ENCODE measurements at places on chromosomes 13 and 19.

DNA sequence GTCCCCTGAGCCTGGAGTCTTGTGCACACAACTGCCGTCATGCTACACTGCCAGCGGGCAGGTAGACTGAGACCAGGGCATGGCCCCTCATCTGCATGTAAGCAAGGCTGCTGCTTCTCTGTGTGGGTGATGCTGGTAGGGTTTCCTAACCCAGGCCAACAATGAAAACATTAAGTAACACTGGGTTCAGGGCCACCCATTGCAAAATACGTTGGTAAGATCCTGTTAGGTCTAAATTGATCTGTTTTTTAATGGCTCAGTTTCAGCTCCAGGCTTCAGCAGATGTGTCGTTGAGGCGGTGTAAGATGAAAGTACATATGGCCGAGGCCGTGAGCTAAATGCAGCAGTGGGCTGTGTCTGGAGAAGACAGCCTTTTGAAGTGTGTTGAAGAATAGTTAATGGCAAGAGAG is 383.4 kb downstream of the IRS2 start:
- DNase-seq, result no peak

DNA sequence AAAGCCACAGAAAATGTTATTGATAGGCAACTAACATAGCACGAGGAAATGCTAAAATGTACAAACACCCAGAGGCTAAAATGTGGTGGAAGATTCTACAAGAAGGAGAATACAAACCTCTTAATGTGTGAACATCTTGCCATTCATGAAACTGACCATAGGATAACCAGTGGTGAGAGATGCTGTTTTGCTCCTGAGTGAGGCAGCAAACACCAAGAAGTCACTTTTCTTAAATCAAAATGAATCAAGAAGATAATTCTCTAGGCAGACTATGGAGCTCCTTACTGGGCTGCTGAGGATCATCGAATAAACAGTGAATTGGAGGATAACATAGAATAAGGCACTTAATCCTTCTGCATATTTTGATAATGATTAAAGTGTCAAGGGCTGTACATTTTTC is 375.4 kb upstream of the SLITRK6 start:
- DNase-seq, result no peak

GRCh38 chr19:39987167-39987566 is 9.7 kb upstream of the ZNF546 start:
- DNase-seq, result no peak

DNA sequence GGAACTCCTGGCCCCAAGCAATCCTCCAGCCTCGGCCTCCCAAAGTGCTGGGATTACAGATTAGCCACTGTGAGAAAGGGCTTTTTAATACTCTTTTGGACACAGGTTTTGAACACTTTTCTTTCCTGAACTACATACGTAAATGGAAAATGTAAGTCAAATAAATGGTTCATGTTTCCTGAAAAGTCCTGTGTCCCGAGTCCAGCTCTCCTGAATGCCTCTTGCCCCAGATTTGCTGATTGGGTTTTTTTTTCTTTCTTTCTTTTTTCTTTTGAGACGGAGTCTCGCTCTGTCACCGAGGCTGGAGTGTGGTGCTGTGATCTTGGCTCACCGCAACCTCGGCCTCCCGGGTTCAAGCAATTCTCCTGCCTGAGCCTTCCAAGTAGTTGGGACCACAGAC is 24.5 kb downstream of the PTPRS start:
- DNase-seq, result no peak

- no peak for DNase-seq
These were observed 812.7 kb upstream of the MIR17HG start for GRCh38 chr13:90534617-90535370.

DNA sequence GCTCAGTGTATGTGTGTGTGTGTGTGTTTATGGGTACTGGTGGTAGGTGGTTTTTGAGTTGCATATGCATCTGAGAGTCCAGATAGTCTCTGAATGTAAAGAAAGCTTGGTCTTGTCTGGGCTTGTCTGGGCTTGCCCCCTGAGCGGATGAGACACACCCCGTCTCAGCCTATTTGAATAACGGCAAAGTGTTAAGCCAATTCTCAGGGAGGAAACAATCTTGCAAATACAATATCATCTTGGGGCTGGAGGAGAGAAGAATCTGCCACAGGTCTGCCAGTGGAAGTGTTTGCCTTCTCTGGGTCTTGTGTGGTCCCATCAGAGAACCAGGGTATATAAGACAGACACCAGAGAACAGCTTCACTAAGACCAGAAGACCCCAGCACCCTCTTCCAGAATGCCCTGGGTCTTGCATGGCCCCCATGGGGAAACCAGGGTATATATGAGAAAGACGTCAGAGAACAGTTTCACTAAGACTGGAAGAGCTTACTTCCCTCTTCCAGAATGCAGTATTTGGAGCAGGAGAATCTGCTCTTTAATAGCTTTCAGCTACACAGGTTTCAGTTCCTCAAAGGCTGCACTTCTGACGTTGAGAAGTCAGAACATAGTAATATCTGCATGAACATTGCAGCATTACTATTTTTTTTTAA is 13.3 kb downstream of the CD70 start:
- DNase-seq, result no peak

DNA sequence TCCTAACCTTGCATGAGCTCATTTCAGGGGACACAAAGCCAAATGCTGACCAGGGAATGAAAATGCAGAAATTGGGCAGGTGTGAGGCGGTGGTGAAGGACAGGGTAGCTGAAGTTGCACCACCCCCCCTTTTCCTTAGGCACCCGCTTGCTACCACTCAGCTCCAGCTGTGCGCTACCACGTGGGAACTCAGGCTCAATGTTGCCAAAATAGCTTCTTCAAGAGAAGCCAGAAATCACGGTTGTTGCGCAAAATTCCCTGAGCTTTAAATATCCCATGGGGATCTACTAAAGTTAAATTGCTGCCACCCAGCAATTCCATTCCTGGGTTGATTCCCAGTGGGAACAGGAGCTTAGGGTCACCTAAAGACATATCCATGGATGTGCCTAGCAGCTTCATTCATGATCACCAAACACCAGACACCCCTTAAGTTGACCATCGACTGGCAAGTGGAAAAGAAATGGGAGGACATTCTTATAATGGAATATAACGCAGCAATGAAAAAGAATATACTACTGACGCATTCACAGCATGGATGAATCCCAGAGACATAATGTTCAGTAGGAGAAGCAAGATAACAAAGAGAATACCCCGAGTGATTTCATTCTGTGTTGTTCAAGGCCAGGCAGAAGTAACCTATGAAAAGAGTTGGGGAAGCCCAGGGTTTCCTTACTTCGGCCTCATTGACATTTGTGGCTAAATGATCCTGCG is 12.8 kb upstream of the ADGRL1 start:
- no peak for DNase-seq

- no peak for DNase-seq
These were observed 233.1 kb downstream of the POU4F1 start for GRCh38 chr13:78370231-78370630.

GRCh38 chr13:24557081-24557480 is 44.5 kb upstream of the PARP4 start:
- DNase-seq, result no peak

DNA sequence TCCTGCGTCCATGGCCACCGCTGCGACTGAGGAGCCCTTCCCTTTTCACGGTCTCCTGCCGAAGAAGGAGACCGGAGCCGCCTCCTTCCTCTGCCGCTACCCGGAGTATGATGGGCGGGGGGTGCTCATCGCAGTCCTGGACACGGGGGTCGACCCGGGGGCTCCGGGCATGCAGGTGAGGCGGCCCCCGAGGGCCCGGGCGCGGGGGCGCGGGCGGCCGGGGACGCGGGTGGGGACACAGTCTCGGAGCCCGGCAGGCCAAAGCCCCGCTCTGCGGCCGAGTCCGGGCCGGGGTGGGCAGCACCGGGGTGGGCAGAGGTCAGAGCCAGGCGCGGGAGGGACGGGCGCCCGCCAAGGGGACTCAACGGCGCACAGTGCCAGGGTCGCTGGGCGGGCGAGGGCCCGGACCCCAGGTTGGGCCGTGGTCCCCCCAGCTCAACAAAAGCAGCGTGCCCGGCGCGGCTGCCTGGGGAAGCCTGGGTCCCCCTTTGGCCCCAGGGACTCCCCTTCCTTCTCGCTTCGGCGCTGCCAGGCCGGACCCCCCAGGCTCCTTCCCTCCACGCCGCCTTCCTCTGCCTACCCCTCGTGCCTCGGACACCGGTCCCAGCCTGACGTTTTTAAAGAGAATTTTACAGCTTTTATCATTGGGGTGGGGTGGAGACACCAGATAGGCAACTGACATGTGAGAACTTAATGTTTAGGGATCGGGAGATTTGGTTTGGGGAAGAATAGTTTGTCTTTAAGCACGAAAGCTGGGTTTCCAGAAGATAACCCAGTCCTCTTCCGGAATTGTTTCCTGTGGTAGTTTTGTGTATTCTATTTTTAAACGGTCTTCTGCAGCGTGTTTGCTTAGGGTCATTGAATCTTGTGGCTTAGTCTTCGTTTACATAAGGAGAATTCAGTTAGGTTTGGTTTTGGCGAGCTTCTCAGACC is 509 bp downstream of the TPP2 start:
- DNase-seq, result peak; percentile 30

GRCh38 chr19:17292301-17293074 is 10.7 kb downstream of the ABHD8 start:
- DNase-seq, result peak; percentile 97

DNA sequence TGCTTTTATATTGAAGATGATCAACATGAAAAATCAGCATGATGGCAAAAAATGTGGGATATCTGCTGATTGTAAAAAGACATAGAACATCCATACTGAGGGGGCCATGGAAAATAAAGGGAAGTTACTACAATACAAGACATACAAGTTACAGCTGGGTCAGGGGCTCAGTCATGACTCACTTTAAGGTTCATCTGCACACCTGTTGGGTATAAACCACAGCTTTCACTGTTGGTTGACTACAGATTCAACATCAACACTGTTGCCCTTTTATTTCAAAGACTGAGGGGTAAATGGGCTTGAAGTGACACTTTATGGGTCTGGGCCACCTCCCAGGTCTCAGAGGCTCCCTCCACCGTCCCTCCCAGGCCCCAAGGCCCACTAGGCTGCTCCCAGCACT is 98.1 kb upstream of the IRS2 start:
- no peak for DNase-seq

DNA sequence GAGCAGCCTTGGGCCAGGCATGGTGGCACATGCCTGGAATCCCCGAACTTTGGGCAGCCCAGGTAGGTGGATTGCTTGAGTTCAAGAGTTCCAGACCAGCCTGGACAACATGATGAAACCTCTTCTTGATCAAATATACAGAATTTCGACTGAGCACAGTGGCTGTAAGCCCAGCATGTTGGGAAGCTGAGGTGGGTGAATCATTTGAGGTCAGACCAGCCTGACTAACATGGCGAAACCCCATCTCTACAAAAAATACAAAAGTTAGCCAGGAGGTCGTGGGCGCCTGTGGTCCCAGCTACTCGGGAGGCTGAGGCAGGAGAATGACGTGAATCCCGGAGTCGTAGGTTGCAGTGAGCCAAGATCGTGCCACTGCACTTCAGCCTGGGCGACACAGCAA is 8.0 kb upstream of the NLRP7 start:
- DNase-seq, result no peak

- DNase-seq, result no peak
These were observed 112.1 kb downstream of the ZNF737 start for GRCh38 chr19:20453425-20453935.

GRCh38 chr19:54480051-54480450 is 7.0 kb upstream of the CDC42EP5 start:
- DNase-seq, result no peak

DNA sequence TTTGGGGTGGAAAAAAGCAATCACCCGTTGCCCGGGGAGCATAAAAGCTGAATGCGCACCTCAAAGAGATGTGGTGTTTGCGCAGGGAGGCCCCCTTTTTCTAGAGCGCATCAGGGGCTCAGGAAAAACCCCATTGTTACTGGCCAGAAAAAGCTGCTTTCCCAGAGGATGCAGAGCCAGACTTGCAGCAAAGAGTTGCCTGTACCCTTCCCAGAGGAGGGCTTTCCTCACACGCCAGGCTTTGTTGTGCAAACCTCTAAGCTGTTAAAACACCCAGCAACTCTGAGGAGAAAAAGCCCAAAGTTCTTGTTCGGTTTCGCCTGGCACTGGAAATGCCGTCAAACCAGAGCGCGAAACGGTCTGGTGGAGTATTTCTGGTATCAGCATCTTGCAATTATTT is 29.3 kb downstream of the GSX1 start:
- DNase-seq, result peak; percentile 39

DNA sequence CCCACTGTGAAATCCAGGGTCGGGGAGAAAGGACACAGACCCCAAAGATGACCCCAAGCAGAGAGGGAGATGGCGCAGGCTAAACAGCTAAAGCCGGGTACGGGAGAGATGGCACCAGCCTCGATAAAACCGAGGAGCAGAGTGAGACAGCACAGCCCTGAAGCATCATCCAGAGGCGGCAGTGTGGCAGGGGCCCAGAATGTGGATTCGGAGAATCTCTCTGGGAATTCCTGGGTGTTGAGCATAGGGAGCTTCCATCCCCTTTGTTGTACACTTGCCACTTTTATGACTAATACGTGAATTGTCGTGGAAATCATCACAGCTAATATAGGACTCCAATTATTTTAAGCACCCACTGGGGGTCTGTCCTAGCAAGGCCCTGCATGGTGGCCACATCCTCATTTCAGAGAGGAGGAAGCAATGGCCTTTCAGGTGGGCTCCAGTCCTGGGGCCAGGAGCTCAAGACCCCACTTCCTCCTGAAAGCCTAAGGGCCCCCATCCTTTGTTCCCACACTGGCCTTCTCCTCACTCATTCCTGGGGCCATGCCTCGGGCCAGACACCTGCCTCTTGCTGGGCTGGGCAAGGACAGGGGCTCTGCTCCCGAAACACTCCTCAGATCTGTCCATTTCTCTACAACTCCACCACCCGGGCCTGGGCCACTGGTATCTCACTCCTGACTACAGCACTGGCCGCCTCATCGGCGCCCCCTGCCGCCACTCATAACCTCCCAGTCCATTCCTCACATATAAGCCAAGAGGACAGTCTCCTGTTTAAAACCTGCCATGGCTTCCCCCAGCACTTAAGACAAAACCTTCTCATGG is 29.3 kb upstream of the ATP1A3 start:
- peak; percentile 81 for DNase-seq

- DNase-seq, result no peak
These were observed 384.7 kb downstream of the PCDH9 start for GRCh38 chr13:66845393-66845792.

GRCh38 chr13:37457612-37458011 is 141.0 kb downstream of the POSTN start:
- no peak for DNase-seq

- DNase-seq, result no peak
These were observed 12.3 kb upstream of the MISP start for GRCh38 chr19:738509-739128.

GRCh38 chr13:80428349-80429096 is 87.6 kb upstream of the SPRY2 start:
- DNase-seq, result peak; percentile 5

- DNase-seq, result no peak
These were observed 16.4 kb downstream of the F10 start for GRCh38 chr13:113138792-113139551.

- DNase-seq, result no peak
These were observed 7.7 kb downstream of the N4BP2L2 start for GRCh38 chr13:32530841-32531253.
